ENCODE measurements at places on chromosomes 5 and 9.

- DNase-seq: no peak
Measured at GRCh38 chr5:62494772-62495171, 82.2 kb downstream of the IPO11 start.

DNA sequence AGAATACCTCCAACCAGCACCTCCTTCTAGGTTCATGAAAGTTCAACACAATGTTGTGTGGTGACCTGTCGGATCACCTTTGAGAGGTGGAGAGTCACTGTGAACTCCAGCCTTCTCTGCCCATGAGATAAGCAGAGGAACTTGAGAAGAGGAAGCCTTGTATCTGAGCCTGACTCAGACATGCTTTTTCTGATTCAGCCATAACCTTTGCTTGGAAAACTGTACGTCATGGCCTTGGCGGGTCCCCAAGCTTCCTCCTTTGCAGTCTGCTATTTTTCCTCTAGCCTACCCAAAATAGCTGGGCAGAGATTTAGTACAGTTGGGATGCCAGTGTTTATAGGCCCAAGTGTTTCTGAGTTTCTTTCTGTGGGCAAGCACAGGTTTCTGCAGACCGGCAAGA is 274.7 kb downstream of the CETN3 start:
- peak; percentile 73 for DNase-seq

- DNase-seq: no peak
Measured at GRCh38 chr5:103561685-103562452, 720 bp downstream of the NUDT12 start.

DNA sequence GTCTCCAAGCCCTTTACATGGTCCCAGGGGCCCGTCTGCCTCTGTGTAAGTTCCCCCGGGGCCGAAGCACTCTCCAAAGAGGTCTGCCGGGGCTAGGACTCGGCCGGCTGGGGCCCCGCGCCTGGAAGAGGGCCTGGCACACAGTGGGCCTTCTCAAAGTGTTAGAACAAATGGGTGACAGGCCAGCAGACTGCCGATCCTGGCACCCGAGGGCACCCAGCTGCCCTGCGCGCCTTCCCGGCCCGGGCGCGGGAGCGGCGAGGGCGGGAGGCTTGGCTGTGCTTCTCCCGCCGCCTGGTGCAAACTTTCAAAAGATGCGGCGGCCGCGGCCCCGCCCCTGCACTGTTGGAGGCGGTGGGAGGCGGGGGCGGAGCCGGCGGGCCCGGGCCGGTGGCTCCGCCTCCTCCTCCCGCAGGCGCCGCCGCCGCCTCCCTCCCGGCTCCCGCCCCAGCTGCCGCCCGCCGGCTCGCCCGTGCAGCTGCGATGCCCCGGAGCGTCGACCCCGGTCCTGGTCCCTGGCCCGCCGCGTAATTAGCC is at the start of gene NEURL1B:
NEURL1B (plus strand) TSS at position 442 of the 537 bp plus-strand sequence. CDS start 144 bp downstream, outside the sequence.
- DNase-seq: peak; percentile 8

DNA sequence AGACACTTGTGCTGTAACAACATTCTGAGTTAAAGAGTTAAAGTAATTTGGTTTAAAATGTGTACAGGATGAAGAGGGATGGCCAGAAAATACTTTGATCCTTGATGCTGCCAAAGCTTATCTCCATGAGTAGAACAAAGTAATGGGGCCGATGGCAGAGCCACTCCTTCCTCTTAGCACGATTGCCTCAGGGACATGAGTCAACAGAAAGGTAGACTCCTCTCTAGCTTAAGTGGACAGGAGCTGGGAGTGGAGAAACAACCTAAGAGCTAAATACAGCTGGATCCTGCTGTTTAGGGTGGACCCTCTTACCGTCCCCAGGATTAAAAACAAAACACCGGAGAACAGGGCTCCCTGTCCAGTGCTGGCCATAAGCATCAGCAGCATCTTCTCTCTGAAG is 267.3 kb downstream of the IRX1 start:
- DNase-seq: no peak

GRCh38 chr9:100671898-100672297 is 94.0 kb downstream of the CAVIN4 start:
- DNase-seq: no peak

Measured in amniotic epithelial cell (primary cell).